MV-4-11 (cell line): ENCODE measurements at places on chromosomes 5 and 9.

- no peak for DNase-seq
These were observed 54.1 kb downstream of the MAN2A1 start for GRCh38 chr5:109743770-109744212.

GRCh38 chr9:132575811-132576210 is 6.6 kb upstream of the BARHL1 start:
- no peak for DNase-seq

DNA sequence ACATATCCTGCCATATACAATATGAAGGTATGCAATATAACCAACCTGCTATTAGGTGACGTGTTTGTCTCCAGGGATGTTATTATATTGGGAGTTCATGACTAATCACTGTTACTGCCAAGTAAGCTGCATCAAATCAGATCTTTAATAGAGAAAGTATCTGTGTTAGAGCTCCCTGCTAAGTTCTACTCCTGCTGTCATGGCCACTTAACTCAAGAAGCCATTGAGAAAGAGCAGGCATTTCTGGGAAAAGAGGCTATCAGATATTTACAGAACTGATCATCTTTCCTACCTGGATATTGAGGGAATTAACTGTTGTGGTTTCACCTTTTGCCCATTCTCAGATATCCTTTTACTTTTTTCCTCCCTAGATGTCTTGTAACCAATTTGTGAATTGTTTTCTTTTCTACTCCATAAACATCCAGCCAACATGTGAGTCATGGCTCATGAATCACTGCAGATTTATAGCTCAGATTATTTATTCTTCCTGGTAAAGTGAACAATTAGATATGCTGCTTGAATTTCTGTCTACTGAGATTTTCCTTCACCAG is 634.8 kb upstream of the FAM174A start:
- DNase-seq, result no peak

- no peak for DNase-seq
These were observed 177.3 kb upstream of the RAD23B start for GRCh38 chr9:107105784-107106183.

- no peak for DNase-seq
These were observed 285.0 kb downstream of the EFNA5 start for GRCh38 chr5:107385708-107386107.

DNA sequence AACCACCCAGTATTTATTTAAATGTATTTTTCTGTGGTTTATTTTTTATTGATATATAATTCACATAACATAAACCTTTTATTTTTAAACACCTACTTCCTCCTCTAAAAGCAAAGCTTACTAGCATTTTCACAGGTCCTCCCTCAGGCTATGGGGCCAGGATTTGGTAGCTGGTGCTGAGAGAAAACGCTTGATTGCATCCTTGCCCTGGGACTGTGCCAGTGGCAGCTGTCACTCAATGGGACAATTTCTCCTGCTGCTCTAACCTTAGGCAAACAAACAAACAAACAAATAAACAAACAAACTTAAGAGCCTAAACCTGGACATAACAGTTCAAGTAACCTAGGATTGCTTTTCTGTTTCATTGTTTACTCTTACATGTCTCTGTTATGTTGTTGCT is 102.7 kb downstream of the FOCAD start:
- no peak for DNase-seq

- peak; percentile 20 for DNase-seq
These were observed at the start of gene FGF10 for GRCh38 chr5:44389090-44389822. TSS of gene FGF10 (minus strand) at chr5:44389420. CDS start at chr5:44388682, 738 bp downstream.
